ENCODE measurements at places on chromosomes 11 and 22. TPM values are rescaled to one million over a fixed set of nuclear protein-coding genes. Genes with fewer than 3 reads are reported as not detected.

GRCh38 chr11:120066738-120067437, 71.0 kb downstream of the TRIM29 start:
- no peaks in the 10 kb centered on the region for H3K4me1 ChIP-seq
- H3K4me3 ChIP-seq: no peak overlapping the region
- H3K27me3 ChIP-seq: no peaks in the 10 kb centered on the region
- DNase-seq: no peak
- H3K27ac ChIP-seq: no peak overlapping the region
- H3K36me3 ChIP-seq: no peaks in the 10 kb centered on the region

- no peak for DNase-seq
- no peak overlapping the region for H3K27ac ChIP-seq
- H3K36me3 ChIP-seq: no peaks in the 10 kb centered on the region
- no peaks in the 10 kb centered on the region for H3K4me1 ChIP-seq
Measured at GRCh38 chr11:134358856-134359490, 27.2 kb downstream of the GLB1L2 start.

GRCh38 chr11:100619484-100619883, 67.6 kb upstream of the ARHGAP42 start:
- no peaks in the 10 kb centered on the region for H3K27me3 ChIP-seq
- no peak for DNase-seq
- no peak overlapping the region for H3K4me3 ChIP-seq
- H3K27ac ChIP-seq: no peak overlapping the region

- no peak for DNase-seq
- H3K36me3 ChIP-seq: no peaks in the 10 kb centered on the region
- H3K27me3 ChIP-seq: no peaks in the 10 kb centered on the region
- H3K27ac ChIP-seq: peak overlapping the region; percentile 99
- no peaks in the 10 kb centered on the region for H3K4me1 ChIP-seq
Measured at GRCh38 chr11:93196816-93197379, 893 bp downstream of the SLC36A4 start.

- DNase-seq: peak; percentile 18
- peaks cover 28% of the 10 kb centered on the region for H3K4me1 ChIP-seq
- no peak overlapping the region for H3K4me3 ChIP-seq
- H3K27me3 ChIP-seq: no peaks in the 10 kb centered on the region
Measured at GRCh38 chr11:78350646-78351165, 66.9 kb downstream of the GAB2 start.

- H3K4me1 ChIP-seq: peaks cover 14% of the 10 kb centered on the region
- H3K36me3 ChIP-seq: no peaks in the 10 kb centered on the region
- H3K27ac ChIP-seq: no peak overlapping the region
- H3K4me3 ChIP-seq: no peak overlapping the region
Measured at GRCh38 chr22:30284666-30285065, 4.6 kb downstream of the CASTOR1 start.

GRCh38 chr11:101477926-101478325, 105.9 kb downstream of the TRPC6 start:
- DNase-seq: no peak
- no peak overlapping the region for H3K4me3 ChIP-seq
- no peaks in the 10 kb centered on the region for H3K36me3 ChIP-seq
- no peak overlapping the region for H3K27ac ChIP-seq
- no peaks in the 10 kb centered on the region for H3K27me3 ChIP-seq

DNA sequence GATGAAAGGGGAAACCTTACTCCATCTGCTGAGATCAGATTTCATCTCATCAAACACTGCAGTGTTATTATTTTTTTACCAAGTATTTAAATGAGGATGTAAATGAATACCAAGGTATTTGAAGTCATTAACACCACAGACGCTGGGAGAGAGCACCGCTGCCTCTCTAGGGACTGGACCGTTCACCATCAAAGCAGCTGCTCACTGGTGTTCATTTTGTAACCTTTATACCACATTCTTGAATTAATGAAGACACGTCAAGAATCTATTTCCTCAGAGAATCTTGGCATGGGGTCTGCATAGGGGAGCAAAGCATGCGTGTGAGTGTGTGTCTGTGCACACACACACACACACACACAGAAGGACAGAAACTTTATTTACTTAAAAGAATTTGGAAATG, 15.6 kb downstream of the SIAE start:
- no peaks in the 10 kb centered on the region for H3K36me3 ChIP-seq
- H3K4me3 ChIP-seq: no peak overlapping the region
- H3K4me1 ChIP-seq: no peaks in the 10 kb centered on the region
- H3K27me3 ChIP-seq: no peaks in the 10 kb centered on the region
- no peak for DNase-seq
- H3K27ac ChIP-seq: no peak overlapping the region

KCNE3 gene
- 4.1 TPM for total RNA-seq

BCO2 gene
- total RNA-seq: 11.0 TPM

BRMS1 gene
- 55.5 TPM for total RNA-seq

VSIG10L2 gene
- total RNA-seq: not detected

SYT12 gene
- total RNA-seq: 4.2 TPM

Data from testis (tissue), 5 donors.